ENCODE measurements at places on chromosomes 2 and 18. TPM values are rescaled to one million over a fixed set of nuclear protein-coding genes. Genes with fewer than 3 reads are reported as not detected.

The LRP1B gene
- total RNA-seq, result not detected

The CXCR1 gene
- 0.19 TPM for total RNA-seq

GRCh38 chr2:168060986-168061750 lies 186.2 kb downstream of the STK39 start:
- no peak for DNase-seq

- no peak for DNase-seq
These were observed 91.4 kb upstream of the OTOS start for GRCh38 chr2:240231838-240232244.

Measured in activated naive CD8-positive, alpha-beta T cell treated with anti-CD3 and anti-CD28 coated beads, Interleukin-2, amount 10 ng/mL, durations not matched to agents 7 days and 5 days (primary cell).